ENCODE measurements at places on chromosomes 13 and 19.

- no peak for DNase-seq
Measured at GRCh38 chr19:45079911-45080370, 881 bp downstream of the GEMIN7 start.

DNA sequence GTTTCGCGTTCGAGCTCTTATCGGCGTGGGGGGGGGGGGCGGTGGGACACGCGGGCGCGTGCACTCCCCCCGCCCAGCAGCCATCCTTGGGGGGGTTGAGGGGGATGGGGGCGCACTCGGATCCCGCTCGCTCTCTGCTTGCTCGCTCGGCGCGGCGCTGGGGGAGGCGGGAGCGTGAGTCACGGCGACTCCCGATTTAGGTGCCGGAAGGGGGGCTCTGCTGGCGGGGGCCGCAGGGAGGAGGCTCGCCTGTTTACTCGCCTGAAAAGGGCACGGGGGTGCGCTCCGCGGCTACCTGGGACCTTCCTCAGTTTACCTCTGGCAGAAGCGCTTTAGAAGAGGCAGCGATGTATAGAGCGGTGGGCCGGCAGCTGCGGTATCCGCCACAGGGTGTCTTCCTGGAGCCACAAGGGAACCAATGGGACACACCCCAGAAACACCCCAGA lies 1.1 kb upstream of the PDE4A start:
- no peak for DNase-seq

DNA sequence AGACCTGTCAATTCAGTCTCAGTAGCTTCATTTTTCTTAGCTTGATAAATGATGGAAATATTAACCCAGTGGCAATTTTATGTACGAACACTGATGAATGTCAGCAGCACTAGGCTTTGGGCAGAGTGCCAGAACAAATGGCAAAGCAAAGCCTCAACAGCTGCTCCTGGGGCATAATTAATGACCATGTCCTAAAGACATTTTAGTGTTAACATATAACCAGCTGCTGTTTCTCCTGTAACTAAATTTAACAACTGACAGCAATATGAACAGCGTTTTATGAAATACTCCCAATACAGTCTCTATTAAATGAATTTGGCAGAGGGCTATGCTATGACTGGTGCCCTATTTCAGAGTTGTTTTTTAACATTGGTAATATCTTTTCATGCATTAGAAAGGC lies 47.1 kb downstream of the ZNF568 start:
- no peak for DNase-seq

DNA sequence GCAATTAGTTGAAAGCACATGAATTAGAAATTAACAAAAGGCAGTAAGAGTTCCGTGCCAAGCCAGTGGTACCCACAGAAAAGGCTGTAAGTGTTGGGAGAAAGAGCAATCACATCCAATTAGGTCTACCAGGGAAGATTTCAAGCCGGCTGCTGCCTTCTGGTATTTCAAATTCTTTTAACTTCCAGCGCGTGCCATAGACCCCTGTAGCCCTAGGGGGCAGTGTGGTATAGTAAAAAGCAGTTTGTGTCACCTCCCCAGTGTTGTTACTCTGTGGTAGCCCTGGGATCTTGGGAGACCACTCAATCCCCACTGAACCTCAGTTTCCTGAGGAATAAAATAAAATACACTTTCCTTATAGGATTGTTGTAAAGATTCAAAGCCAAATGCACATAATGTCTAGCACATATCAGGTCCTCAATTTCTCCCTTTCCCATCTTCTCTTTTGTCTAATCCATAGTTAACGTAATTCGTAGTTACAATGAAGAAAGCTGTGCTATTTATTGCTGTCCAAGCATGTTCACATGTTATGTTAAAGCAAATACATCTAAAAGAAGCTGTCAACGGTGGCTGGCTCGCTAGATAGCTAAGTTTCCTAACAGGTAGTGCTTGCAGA lies 230.2 kb downstream of the TDRD3 start:
- DNase-seq: no peak

GRCh38 chr19:11273989-11274388 lies 11.7 kb upstream of the DOCK6 start:
- no peak for DNase-seq

GRCh38 chr19:41218615-41219507 lies at the start of gene AXL:
AXL (plus strand) TSS chr19:41219223; CDS start chr19:41219393, 170 bp downstream.
- DNase-seq: no peak

GRCh38 chr19:4328243-4328990 lies 10.2 kb downstream of the STAP2 start:
- DNase-seq: peak; percentile 68

DNA sequence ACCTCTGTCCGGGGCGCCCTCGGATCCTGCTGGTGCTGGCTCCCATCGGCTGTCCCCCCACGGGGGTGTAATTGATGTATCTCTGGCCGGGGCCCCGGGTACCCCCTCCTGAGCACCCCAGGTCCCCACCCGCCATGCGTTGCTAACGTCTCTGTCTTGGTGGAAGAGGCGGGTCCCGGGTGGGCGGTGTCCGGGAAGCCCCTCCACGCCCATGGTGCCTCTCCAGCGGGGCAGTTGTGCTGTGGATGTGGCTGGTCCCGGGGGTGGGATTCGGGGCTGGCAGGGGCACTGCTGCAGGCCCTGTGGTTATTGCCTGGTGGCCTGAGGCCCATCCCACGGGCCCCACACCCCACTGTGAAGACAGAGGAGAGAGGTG lies 4.9 kb downstream of the DIRAS1 start:
- DNase-seq: no peak

- no peak for DNase-seq
Measured at GRCh38 chr19:45763691-45764294, 5.3 kb downstream of the SIX5 start.

- DNase-seq: no peak
Measured at GRCh38 chr13:40639221-40639681, 27.2 kb downstream of the FOXO1 start.

GRCh38 chr19:9431475-9431874 lies 3.9 kb downstream of the ZNF266 start:
- DNase-seq: no peak

DNA sequence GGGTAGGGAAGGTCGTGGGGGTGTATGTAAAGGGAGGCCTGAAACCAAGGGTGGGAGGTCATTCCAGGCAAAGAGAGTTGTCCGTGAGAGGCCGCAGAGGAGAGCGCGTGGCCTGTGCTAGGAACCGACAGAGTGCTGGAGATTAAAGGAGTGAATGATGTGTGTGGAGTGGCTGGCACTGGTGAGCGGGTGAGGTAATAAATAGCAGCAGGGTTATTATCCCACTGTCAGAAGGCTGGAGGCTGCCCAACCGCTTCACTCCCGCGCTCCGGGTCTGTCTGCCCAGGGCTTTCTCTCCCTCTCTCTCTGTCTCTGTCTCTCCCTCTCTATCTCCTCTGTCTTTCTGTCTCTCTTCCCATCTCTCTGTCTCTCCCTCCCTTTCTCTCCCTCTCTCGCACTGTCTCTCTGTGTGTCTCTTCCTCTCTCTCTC lies 17.4 kb downstream of the ZNF579 start:
- DNase-seq: no peak

DNA sequence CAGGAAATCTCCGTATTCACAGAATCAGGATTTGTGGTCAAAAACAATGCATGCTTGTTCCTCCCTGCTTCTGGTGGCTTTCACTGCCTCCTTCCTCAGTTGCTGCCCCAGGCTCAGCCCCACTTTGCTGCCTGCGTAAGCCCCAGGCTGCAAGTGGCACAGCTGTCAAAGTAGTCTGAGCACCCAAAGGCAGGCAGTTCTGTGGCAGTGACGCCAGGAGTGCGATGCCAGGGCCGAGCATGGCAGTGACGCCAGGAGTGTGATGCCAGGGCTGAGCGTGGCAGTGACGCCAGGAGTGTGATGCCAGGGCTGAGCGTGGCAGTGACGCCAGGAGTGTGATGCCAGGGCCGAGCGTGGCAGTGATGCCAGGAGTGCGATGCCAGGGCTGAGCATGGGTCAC lies 77.3 kb upstream of the GPR183 start:
- DNase-seq: no peak

DNA sequence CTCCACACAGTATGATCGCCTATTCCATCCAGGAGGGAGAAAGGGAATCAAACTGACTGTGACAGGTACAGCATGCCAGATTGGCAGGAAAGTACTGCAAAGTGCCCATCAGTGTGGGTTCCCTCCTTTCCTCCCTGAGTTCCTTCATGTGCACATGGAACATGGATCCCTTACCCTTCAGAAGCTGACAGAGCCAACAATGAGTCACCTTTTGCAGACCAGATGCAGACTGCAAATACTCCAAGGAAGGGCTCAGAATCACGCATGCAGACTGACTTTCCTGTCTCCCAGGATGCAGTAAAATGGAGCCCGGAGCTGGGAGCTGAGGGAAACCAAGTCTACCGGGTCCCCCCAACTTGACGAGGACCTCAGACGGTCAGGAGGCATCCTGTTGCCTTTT lies 41.8 kb downstream of the SACS start:
- no peak for DNase-seq

DNA sequence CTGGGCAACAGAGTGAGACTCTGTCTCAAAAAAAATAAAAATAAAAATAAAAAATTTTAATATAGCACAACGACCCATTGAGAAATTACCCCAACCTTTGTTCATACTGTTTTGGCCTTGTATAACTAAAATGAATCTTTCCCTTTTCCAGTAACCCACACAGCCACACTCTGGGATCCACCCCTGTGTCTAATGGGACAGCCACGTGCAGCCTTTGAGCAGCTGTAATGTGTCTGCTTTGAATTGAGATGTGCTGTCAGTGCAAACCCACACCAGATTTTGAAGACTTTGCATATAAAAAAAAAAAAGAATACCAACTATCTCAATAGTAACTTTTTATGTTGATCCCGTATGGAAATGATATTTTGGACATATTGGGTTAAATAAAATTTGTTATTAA lies 112.7 kb upstream of the UBL3 start:
- DNase-seq: no peak

DNA sequence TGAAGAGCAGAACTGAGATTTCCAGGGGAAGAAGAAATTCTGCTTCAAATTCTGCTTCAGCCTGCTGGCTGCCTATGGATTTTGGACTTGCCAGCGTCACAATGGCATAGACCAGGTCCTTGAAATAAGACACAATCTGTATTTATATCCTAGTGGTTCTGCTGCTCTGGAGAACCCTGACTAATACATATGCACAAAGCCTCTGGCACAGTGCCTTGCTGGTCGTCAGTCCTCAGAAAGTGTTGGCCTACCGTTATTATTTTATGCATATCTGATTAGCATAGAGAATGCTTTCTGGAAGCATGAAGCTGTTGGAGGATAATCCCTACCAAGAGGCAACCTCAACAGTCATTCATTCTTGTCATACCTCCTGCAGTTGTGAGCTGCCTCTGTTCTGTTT lies 213.7 kb downstream of the B3GLCT start:
- no peak for DNase-seq

DNA sequence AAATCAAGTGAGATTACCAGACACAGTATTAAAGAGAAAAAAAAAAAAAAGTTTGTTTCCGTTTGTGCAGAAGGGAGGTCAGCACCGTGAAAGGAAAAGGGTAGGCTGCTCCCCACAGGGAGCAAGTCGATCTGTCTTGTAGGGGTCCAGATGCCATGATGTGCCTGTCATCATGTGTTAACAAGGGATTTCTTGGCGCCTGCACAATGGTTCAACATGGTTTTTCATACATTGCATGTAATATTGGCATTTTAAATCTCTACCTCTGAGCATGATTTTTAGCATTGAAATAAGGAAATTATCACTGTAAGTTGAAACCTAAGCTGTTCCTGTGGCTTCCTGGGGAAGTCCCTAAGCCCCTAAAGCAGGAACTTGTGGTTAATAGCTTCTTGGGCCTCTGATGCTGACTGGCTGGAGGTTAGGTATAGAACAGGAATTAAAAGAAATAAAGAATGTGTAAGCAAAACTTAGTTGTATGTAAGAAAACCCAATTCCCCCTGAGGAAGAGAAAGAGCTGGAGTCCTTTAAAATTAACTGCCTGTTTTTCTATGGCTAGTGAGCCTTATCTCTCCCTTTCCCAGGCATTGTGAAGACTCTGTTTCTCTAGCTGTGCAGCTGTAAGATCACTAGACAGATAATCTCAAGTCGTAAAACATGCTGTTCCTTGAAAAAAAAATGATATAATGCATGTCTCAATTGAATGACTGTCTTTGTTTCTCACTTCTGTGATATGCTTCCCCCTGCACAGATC lies 7.4 kb upstream of the FCGBP start:
- peak; percentile 33 for DNase-seq

DNA sequence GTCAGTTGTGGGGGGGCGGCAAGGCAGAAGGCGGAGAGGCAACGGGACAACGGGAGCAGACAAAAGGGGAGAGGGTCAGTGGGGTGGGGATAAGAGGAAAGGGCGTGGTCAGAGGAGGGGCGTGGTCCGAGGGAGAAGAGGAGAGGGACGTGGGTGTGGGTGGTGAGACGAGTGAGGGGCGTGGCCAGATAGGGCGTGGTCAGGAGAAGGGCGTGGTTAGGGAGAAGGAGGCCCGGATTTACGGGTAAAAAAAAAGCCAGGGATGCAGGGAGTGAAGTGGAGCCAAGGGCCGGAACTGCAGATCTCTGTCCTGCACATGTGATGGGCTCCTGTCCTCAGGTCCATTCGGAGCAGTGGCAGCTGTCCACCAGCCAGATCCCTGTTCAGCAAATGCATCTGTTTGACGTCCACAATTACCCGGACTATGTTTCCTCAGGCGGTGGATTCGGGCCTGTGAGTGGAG lies 21.5 kb downstream of the CPT1C start:
- DNase-seq: no peak

DNA sequence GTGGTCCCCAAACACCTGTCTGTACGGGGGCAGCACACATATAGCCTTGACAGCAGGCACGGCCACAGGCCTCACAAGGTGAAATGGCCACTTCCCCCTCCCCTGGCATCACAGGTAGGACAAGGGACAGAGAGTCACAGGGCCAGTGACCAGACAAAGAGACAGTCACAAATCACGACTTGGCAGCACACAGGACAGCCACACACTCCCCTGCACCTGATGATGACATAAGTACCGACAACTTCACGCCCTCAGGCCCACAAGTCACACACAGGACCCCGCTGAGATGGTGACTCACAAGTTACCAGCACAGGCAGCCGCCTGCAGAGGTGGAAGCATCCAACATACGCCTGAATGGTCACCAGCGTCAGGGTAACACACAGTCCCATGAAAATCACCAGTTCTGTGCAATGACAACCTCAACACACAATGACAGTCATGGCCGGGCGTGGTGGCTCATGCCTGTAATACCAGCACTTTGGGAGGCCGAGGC lies 16.5 kb downstream of the TYK2 start:
- DNase-seq: no peak

DNA sequence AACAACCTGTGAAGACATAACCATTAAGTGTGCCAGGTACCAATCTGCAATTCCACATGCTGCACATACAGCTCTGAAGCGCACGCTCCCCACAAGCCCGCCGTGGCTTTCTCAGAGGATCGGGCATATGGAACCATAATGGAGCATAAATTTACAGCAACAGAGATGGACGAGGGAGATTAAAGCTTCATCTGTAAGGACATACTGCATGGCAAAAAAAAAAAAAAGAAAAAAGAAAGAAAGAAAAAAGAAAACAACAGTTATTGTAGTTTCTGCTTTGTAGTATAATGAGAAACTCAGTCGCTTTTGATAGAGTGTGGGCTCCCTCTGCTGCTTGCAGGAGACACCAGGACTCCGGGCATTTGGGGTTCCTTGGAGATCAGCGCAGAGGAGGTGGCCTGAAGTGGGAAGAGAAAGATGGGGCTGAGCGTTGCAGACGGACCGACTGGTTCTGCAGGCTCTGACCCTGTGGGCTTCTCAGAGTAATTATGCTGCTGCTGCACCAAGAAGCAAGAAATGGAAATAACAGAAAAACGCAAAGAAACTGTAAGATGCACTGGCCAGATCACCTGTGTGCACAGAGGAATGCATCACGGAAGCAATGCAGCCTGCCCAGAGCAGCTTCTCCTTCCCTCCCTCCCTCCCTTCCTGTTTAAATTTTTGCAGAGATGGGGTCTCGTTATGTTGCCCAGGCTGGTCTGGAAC lies 10.8 kb upstream of the PDCD5 start:
- DNase-seq: peak; percentile 48

Measured in left lobe of liver (tissue), 2 donors.